ENCODE measurements at places on chromosomes 7 and 10.

- DNase-seq = no peak
Observed at GRCh38 chr10:72315611-72316385, 38.9 kb downstream of the DNAJB12 start.

DNA sequence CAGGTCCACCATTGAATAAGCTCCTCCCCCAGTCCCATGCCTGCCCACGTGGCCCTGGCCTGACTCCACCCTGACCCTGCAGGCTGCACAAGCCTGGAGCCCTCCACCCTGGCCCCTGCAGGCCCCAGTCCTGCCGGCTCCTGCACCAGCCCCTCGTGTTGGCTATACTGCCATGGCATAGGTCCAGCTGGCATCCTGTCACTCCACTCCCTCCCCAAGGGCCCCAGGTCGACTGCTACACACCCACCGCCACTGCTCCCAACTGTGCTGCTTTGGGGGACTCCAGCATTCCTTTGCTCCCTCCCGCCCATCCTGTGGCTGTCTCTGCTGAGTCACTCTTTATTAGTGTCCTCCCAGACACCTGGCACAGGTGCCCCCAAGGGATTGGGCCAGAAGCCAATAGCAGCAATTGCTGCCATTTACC lies 32.4 kb upstream of the HSPA12A start:
- DNase-seq = no peak

DNA sequence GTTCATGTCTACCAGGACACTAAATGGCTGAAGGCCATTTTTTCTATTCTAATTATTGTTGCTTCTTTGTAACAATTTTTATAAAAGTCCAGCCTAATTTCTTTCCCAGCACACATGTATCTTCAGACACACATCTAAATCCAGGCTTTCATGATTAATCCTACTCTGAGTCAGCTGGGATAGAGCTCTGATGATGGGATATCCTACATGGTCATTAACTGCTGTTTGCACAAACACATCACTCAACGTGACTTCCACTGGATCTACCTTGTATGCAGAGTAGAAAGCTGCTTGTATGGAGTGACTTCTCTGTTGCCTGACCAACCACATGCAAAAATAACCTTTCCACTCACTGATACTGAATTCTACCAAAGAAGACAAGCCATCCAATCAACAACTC lies 260.9 kb downstream of the AHR start:
- DNase-seq = no peak

- DNase-seq = no peak
Observed at GRCh38 chr7:27971171-27971812, 209.3 kb downstream of the JAZF1 start.

DNA sequence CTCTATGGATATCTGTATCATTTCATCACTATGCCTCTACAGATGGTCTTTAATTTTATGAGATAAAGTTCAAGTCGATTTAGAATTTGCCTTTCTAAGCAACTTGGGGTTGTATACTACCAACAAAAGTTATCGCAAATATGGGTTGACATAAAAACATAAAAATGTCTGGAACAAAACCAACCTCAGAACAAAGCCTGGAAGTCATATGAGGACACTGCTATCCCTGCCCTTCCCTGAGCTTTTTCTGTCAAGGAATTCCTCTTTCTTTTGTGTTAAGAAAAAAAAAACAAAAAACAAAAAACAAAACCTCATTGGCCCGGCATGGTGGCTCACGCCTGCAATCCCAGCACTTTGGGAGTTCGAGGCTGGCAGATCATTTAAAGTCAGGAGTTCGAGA lies 319.3 kb downstream of the CAMK1D start:
- no peak for DNase-seq

DNA sequence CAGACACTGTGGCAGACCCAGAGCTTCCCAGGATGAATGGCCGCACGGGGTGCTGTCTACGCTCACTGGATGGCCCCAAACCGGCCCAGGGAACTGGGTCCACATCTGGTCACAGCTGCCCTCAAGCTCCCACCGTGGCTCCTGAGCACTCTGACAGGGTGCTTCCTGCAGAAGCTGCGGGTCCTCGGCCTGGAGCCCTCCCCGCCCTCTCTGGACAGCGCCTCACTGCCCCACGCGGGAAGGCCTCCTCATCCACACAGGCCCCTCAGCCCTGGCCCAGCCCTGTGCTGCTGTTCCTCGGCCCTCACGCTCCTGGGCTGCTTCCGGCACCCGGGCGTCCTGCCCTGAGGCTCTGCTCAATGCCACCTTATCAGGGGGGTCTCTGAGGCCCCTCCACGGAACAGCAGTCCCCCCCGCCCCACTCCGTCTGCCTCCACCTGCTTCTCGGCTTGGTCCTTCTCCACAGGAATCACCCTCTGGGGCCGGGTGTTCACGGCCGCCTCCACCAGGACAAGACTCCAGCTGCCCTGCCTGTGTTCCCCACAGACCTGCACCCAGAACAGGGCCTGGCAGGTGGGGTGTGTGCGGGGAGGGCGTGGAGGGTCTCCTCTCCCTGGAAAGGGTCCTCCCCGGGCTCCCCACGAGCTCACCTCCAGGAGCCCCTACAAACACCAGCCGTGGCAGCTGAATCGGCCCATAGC lies 75.4 kb upstream of the PDGFA start:
- no peak for DNase-seq

GRCh38 chr10:92691591-92692079 lies 1.9 kb downstream of the HHEX start:
- DNase-seq = no peak

DNA sequence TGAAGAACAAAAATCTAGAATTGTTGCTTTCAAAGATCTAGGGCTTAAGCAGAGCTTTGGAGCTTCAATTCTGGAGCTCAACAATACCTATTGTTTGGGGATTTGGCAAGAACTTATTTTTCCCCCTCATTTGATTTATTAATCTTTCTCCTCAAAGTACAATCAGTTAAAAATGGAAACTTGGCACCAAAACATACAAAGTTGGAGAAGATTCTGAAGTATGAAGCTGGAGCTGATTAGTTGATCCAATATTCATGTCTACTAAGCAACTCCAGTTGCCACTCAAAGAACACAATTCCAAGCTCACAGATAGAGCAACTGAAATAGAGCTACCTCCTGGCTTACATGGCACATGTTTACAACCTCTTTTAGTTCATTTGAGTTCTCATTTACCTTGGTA lies 3.8 kb downstream of the FAM13C start:
- DNase-seq = no peak

DNA sequence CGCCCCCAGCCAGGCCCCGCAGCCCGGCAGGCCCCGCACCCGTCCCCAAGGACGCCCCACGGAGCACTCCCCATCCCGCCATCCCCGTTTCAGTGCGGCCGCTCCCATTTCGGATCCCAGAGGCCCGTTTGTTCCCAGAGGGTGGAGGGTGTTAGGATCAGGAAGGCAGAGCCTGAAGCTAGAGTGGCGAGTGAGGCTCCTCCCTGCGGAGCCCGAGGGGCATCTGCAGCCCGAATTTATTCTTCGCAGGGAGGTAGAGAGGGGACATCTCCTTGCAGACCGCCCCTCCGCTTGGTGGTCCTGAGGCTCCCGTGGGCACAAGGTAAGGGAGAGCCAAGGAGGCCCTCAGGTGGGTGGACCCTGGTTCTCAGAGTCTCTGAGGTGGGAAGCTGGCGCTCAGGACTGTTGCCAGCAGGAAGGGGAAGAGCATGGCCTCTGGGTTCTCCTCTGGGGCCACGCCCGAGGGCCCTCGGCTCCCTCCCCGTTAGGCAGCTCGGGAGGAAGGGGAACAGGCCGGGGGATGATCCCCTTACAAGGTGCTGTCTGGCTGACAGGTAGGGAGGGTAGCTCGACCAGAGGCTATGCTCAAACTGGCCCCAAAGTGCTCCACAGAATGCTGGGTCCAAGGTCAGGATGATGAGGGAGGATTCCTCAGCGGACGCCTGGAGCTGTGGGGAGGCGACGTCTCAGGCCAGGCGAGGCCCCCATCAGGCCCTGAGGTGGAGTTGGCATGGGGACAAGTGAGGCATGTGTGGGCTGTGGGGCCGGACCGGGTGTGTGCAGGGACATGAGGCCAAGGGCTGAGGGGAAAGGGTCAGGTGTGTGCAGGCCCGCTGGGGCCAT lies 17.4 kb downstream of the POLL start:
- no peak for DNase-seq

DNA sequence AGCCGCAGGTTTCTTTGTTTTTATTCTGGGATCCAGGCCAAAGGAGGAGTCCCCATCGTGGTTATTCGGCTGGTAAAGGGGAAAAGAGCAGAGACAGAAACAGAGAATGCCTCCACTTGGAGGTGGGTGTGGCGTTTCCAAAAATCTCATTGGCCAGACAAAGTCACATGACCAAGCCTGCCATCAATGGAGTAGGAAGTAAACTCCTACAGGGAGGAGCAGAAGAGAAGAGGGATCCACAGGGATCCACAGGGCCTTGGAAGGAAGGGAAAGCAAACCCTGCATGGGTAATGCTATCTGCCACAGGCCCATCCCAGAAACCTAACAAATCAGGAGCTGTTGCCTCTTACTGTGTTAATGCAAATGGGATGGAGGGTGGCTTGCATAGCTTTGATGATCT lies 425.7 kb upstream of the GALNT17 start:
- no peak for DNase-seq

GRCh38 chr7:55365205-55365674 lies at the start of gene LANCL2:
TSS of gene LANCL2 (plus strand) at chr7:55365337. CDS start at chr7:55366026, 689 bp downstream.
- DNase-seq = peak; percentile 52

GRCh38 chr7:4361774-4362173 lies 320.3 kb upstream of the FOXK1 start:
- DNase-seq = no peak

DNA sequence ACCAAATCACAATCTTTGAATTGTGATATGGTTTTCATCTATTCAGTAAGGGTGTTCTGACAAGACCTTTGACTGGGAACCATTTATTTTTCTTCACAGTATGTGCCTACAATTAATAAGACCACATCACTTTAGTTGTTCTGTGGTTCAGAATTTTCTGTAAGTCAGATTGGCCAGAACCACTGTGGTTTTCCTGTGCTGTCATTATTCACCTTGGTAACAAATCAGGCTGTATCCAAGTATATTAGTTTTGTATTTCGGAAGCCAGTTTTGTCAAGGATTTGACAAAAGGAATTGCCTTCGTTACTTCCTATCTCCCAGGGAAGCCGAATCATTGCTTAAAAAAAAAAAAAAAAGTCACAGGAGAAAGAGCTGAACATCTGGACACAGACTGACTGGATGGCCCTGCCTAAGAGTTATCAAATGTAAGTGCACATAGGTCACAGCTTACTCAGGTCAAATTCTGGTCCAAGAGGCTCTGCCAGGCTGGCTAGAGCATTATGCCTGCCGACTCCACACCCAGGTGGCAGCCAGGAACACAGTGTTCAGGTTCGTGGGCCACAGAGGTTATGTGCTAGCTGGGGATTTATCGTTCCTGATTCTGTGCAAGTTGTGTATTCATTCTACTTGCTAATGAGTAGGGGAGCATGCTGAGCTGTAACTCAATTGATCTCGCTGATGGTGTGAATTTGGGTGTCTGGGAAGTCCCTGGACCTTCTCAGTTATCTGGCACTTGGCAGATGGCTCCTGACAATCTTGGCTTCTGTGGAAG lies 175.3 kb downstream of the JAZF1 start:
- no peak for DNase-seq

DNA sequence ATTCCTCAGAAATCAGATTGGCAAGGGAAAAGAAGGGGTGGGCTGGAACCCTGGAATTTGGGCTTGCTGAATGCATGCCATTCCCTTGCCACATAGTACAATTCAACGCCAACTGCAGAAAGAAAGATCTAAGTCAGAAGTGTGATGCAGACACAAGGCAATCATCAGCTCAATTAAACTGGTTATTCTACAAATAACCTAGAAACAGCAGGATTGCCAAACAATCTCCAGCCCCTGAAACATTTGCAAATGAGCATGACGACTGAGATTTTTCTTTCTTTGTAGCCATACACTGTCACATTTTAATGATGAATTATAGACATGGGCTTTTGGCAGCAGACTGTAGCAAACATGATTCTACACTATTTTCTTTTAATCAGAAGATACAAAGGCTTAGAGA lies 16.5 kb upstream of the CREB5 start:
- no peak for DNase-seq

- DNase-seq = peak; percentile 75
Observed at GRCh38 chr10:86585037-86585929, 63.7 kb upstream of the WAPL start.

DNA sequence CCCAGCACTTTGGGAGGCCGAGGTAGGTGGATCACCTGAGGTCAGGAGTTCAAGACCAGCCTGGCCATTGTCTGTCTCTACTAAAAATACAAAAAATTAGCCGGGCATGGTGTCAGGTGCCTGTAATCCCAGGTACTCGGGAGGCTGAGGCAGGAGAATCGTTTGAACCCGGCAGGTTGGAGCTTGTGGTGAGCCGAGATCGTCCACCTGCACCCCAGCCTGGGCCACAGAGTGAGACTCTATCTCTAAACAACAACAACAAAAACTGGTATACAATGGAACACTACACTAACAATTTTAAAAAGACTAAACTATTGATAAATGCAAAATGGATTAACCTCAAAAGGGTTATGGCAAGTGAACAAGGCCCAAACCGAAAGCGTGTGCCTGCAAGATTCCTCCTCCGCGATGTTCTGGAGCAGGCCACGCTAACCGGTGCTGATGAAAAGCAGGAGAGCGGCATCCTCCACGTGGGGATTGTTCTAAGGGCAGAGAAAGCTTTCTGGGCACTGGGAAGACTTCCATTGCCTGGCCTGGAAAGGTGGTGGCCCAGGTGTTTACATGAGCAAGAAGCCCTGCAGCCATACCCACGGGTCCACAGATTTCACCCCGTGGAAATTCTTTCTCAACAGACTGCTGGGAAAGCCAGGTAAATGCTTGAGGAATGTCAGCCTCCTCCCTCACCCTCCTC lies 53.8 kb downstream of the PDGFA start:
- DNase-seq = no peak

- no peak for DNase-seq
Observed at GRCh38 chr10:98258683-98259454, 9.1 kb downstream of the LOXL4 start.

DNA sequence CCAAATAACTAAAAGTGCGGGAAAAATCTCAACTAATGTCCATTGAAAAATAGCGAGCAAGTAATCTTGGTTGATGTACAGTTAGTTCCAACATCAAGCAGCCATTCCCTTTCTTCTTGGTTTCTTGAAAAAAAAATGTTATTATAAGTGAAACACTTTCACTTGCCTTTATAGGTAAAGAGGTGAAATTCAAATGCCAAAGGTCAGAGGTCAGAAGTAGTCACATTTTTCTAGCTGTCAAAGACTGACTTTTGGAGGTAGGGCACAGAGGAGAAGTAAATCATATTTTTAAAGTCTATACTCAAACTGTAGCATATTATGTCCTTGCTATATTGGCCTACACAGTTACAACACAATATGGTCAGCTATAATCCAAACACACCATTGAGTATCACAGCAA lies 62.3 kb downstream of the CHCHD3 start:
- no peak for DNase-seq

DNA sequence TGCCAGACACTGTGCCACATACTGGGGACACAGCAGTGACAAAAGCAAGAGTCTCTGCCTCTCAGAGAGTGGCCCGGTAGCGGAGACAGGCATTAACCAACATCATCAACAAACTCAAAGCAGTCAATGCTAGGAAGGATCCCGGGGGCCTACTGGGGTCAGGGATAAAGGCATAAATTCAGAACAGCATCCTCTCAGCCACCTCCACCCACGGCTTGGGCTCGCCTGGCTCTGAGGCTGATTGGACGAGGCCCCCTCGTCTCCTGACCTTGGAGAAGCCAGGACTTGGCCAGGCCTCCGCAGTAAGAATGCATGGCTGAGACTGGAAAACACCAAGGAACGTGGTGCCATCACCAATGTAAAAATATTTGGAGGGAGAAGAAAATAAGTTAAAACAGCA lies 102.1 kb downstream of the ARHGAP22 start:
- no peak for DNase-seq

- DNase-seq = no peak
Observed at GRCh38 chr7:27364344-27364758, 121.7 kb downstream of the EVX1 start.

All from NCI-H1436 (cell line).